ENCODE measurements at places on chromosomes 6 and 20. TPM values are rescaled to one million over a fixed set of nuclear protein-coding genes. Genes with fewer than 3 reads are reported as not detected.
A peak's percentile ranks its signal among the peaks of the same experiment; 100 is the strongest.

- H3K4me1 ChIP-seq, result no peaks in the 10 kb centered on the region
- no peak for DNase-seq
- no peaks in the 10 kb centered on the region for H3K36me3 ChIP-seq
- no peak overlapping the region for H3K27ac ChIP-seq
- H3K27me3 ChIP-seq, result no peaks in the 10 kb centered on the region
- H3K4me3 ChIP-seq, result no peak overlapping the region
Measured at GRCh38 chr6:90160013-90160412, 136.6 kb downstream of the BACH2 start.

GRCh38 chr20:341682-342081 is 5.2 kb upstream of the NRSN2 start:
- H3K27me3 ChIP-seq, result no peaks in the 10 kb centered on the region
- H3K27ac ChIP-seq, result no peak overlapping the region
- H3K4me3 ChIP-seq, result no peak overlapping the region
- no peaks in the 10 kb centered on the region for H3K4me1 ChIP-seq
- no peaks in the 10 kb centered on the region for H3K36me3 ChIP-seq
- peak; percentile 56 for DNase-seq

DNA sequence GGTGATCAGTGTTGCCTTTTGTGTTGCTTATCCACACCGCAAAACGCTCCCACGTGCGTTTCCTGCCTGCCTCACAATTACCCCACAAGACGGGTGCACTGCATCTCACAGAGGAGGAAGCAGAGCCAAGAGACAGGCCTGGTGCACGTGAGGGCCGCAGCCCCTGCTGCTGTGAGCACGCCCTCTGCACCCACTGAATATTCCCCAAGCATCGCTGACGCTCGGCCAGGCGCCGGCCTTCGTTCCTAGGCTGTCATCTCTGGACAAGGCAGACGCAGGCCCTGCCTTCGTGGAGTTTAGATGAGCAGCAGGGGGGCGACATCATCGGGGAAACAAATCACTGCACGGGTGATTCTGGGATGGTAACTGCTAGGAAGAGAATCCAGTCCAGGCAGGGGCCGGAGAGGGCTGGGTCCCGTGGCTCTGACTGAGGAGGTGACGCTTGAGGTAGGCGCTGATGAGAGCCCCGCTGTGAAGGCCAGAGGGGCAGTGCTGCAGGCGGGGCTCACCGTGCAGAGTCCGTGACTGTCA is 162.4 kb upstream of the QKI start:
- H3K27ac ChIP-seq, result no peak overlapping the region
- H3K27me3 ChIP-seq, result no peaks in the 10 kb centered on the region
- no peaks in the 10 kb centered on the region for H3K4me1 ChIP-seq
- no peak overlapping the region for H3K4me3 ChIP-seq
- H3K36me3 ChIP-seq, result no peaks in the 10 kb centered on the region

DNA sequence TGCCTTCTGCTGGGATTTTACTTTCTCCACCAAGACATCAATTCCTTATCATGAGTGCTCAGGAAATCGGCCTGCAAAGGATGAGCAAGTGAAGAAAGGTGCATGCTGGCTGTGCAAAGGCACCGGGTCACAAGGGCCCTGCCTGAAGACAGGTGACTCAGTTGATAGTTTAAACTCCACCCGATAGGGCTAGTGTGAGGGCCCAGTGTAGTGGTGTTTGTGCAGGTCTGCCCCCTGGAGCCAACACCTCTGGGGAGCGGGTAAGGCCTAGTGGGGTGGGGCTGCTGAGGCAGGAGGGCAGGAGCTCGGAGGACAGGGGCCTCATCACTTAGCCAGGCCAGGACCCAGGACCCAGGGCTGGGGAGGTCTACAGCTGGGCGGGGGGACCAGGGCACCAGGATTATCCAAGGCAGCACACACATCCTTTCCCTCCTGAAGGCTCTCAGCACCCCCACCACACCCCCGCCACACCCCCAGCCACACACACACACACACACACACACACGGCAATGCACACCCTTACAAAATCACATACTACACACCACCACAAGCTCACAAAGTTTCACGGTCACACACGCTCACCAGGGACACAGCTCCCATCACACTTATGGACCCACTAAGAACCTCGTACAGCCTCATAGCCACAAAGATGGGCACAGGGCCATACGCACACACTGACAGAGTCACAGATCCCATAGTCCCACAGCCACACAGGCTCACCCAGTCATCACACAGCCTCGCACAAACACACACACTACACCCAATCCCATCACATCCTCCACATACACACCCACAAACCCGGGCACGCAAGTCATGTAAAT is 75.4 kb downstream of the GRM4 start:
- H3K27me3 ChIP-seq, result no peaks in the 10 kb centered on the region
- H3K4me1 ChIP-seq, result no peaks in the 10 kb centered on the region
- H3K4me3 ChIP-seq, result no peak overlapping the region
- no peak overlapping the region for H3K27ac ChIP-seq
- H3K36me3 ChIP-seq, result no peaks in the 10 kb centered on the region
- no peak for DNase-seq

The DNMT3B gene
- polyA plus RNA-seq, result 0.81 TPM

DNA sequence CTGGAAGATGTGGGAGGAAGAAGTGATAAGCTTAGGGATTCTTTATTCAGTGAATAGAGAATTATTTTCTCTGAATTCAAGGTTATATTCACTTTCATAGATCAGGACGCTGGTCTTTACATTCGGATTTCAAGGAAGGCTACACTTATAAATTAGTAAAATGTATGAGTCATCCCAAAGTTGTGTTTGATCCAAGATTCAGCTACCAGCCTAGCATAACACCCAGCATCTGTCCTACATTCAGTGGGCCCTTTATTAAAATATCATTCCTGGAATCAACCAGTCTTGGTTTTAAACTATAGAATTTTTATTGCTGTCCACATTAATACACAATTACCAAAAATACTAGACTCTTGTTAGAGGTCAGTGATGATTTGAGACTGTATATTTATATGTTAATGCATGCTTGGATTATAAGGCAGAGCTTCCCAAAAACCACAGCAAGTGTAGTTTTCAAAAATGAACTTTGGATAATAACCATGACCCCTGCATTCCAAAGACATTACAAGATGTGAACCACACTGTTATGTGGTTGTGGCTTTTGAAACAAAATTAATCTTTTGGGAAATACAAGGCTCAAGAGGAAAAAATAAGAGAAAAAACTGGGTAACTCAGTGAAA is 210.7 kb upstream of the CNR1 start:
- H3K4me1 ChIP-seq, result peaks cover 41% of the 10 kb centered on the region
- no peaks in the 10 kb centered on the region for H3K27me3 ChIP-seq
- H3K36me3 ChIP-seq, result no peaks in the 10 kb centered on the region
- no peak for DNase-seq
- peak overlapping the region; percentile 70 for H3K27ac ChIP-seq
- no peak overlapping the region for H3K4me3 ChIP-seq

The FLRT3 gene
- polyA plus RNA-seq, result 9.2 TPM

GRCh38 chr20:35263532-35264341 is 14.2 kb downstream of the MMP24OS start:
- no peaks in the 10 kb centered on the region for H3K36me3 ChIP-seq
- no peak overlapping the region for H3K27ac ChIP-seq
- H3K27me3 ChIP-seq, result no peaks in the 10 kb centered on the region
- H3K4me3 ChIP-seq, result no peak overlapping the region

- no peak for DNase-seq
- H3K4me1 ChIP-seq, result no peaks in the 10 kb centered on the region
- no peak overlapping the region for H3K27ac ChIP-seq
- no peaks in the 10 kb centered on the region for H3K36me3 ChIP-seq
Measured at GRCh38 chr6:64874776-64875175, 832.2 kb downstream of the EYS start.

The TTI1 gene
- polyA plus RNA-seq, result 12.5 TPM

DNA sequence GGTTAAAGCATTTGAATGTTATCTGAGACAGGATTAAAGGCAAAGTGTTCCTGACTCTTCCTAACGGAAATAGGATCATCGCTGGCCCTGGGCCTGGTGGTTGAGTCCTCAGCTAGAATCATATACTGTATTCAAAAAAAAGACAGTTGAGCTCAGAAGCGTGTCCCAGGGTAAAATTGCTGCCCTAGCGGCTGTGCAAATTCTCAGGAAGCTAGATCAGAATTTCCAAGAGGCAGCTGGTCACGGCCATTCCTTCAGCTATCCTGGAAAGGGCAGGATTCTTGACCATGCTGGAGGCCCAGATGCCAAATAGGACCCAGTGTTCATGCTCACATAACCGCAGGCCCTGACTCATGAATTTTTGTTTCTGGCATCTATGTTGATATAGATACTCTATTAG is 67.4 kb downstream of the STMND1 start:
- no peaks in the 10 kb centered on the region for H3K36me3 ChIP-seq
- no peak overlapping the region for H3K27ac ChIP-seq
- DNase-seq, result no peak
- no peak overlapping the region for H3K4me3 ChIP-seq
- H3K27me3 ChIP-seq, result no peaks in the 10 kb centered on the region
- H3K4me1 ChIP-seq, result no peaks in the 10 kb centered on the region

DNA sequence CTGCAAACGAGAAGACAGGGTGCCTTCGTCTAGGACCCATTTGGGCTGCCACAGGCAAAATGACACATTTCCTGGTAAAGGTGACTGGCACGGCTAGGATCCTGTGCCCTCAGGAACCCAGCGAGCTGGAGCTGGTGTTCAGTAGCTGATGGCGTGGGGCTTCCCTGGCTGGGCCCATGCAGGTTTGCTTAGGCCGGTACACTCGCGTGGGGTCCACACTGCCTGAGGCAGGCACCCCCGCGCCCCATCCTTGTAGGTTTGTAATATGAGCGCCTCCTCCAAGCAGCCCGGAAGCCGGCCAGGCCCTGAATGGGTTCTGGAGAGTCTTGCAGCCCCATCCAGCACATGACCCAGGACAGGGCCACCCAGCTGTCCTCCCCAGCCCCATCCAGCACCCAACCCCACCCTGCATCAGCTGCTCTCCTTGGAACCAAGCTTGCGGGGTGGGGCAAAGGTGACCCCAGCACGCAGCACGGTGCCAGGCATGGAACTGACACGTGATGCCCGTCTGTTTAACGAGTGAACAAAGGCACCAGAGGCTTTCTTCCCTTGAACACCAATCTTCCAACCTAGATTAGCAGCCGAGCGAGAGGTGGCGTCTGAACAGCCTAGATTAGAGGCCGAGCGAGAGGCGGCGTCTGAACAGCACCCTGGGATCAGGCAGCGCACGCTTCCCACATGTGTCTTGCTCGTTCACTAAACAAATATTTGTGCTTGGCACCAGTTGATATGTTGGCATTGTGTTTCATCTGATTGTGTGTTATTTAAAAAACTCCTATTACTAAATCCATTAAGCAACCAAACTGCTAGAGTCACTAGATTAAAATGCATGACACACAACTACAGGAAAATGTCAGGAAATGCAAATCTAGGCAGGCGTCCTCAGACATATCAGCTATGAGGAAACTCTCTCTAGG is 112.1 kb downstream of the DLL1 start:
- H3K4me1 ChIP-seq, result no peaks in the 10 kb centered on the region
- no peak overlapping the region for H3K4me3 ChIP-seq
- no peaks in the 10 kb centered on the region for H3K27me3 ChIP-seq
- no peak overlapping the region for H3K27ac ChIP-seq
- peak; percentile 13 for DNase-seq

The MYCT1 gene
- 6.7 TPM for polyA plus RNA-seq

GRCh38 chr6:107624541-107624940 is 134.6 kb downstream of the SOBP start:
- no peak overlapping the region for H3K4me3 ChIP-seq
- no peaks in the 10 kb centered on the region for H3K36me3 ChIP-seq
- H3K27me3 ChIP-seq, result no peaks in the 10 kb centered on the region
- H3K27ac ChIP-seq, result peak overlapping the region; percentile 26

The RBPJL gene
- not detected for polyA plus RNA-seq

The RAB32 gene
- polyA plus RNA-seq, result 7.2 TPM

The MLN gene
- not detected for polyA plus RNA-seq

The GNMT gene
- 4.4 TPM for polyA plus RNA-seq

DNA sequence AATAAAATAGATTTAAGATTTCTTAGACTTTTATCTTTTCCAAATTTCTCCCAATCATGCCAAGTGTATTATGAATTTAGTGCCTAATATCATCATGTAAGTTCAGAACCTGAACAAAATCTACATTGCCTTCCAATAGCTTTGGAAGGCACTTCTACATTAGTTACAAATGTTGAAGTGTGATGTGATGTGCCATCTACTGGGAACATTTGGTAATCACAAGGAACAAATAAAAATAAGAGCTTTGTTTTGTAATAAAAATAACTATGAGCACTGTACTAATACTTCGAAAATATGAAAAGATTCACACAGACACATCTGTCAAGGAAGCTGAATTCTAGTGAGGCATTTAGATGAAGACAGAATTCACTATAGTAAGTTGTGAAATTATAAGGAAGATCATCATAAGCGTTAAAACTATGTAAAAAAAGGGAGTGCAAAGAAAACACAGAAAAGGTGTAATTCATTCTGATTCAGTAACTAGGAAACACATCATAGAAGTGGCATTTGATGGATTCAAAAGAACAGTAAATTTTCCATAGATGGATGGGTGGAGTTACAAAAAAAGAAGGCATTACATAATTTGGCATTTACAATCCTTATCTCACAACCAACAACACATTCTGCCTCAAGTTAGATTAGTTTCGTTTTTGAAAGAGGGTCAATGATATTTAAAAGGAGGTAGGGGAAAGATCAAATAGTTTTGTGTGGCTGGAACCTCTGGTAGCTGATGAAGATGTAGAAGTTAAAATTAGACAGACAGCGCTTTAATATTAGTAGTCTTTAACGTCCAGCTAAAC is 161.0 kb downstream of the ASCC3 start:
- no peaks in the 10 kb centered on the region for H3K36me3 ChIP-seq
- H3K27ac ChIP-seq, result no peak overlapping the region
- DNase-seq, result no peak
- H3K4me1 ChIP-seq, result no peaks in the 10 kb centered on the region
- H3K27me3 ChIP-seq, result no peaks in the 10 kb centered on the region

The PHACTR1 gene
- 3.2 TPM for polyA plus RNA-seq

The DNAH8 gene
- polyA plus RNA-seq, result 0.02 TPM

GRCh38 chr6:167298127-167298526 is 7.0 kb downstream of the UNC93A start:
- H3K36me3 ChIP-seq, result no peaks in the 10 kb centered on the region
- no peaks in the 10 kb centered on the region for H3K27me3 ChIP-seq
- H3K4me3 ChIP-seq, result no peak overlapping the region
- DNase-seq, result no peak

GRCh38 chr6:52399511-52400312 is 20.4 kb upstream of the EFHC1 start:
- DNase-seq, result peak; percentile 59
- H3K27me3 ChIP-seq, result no peaks in the 10 kb centered on the region
- no peak overlapping the region for H3K27ac ChIP-seq
- no peaks in the 10 kb centered on the region for H3K4me1 ChIP-seq
- H3K36me3 ChIP-seq, result no peaks in the 10 kb centered on the region
